ENCODE measurements at places on chromosomes 2 and 18.

GRCh38 chr2:160014227-160014626 lies 48.2 kb downstream of the PLA2R1 start:
- no peak for DNase-seq

- no peak for DNase-seq
Observed at GRCh38 chr18:36408606-36409005, 111.1 kb downstream of the FHOD3 start.

- DNase-seq: no peak
Observed at GRCh38 chr18:26059357-26059756, 31.1 kb downstream of the SS18 start.

DNA sequence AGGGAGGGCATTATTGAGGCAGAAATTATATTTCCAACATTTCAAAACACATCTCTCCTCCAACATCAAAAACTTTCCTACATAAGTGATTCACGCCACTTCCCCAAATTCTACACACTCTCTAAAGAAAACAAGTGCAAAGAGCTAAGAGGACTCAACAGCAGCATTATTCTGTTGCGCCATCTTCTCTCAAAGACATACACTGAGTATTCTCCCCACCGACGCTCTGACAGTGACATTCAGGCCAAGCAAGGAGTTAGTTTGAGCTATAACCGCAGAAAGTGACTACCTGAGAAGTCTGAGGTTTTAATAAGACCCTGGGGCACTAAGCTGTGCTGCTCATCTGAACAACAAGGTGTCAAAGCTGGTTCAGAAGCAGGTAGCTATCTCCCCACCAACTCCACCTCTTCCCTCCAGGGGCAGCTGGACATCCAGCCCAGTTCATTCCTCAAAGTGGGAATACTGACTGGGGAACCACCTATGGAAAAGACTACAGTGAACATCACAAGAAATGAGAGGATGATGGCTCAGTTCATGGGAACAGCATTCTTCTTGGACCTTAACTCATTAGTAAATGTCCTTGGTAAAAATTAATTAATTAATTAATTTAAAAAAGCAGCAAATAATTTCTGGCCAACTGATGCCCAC lies 309.5 kb upstream of the CCDC68 start:
- no peak for DNase-seq

DNA sequence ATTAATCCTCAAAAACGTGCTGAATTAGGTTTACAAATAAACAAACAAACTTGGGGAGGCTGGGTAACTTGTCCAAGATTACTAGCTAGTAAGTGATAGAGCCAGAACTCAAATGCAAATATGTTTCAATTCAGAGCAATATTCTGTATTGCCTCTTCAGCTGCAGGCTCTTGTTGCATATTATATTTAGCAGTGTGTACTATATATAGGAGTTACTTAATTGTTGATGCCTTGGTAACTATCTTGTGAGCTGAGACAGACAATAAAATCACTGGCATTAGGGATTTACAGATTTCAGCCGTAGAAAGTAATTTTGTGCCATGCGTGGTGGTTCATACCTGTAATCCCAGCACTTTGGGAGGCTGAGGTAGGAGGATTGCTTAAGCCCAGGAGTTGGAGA lies 10.2 kb upstream of the ANKRD12 start:
- no peak for DNase-seq

DNA sequence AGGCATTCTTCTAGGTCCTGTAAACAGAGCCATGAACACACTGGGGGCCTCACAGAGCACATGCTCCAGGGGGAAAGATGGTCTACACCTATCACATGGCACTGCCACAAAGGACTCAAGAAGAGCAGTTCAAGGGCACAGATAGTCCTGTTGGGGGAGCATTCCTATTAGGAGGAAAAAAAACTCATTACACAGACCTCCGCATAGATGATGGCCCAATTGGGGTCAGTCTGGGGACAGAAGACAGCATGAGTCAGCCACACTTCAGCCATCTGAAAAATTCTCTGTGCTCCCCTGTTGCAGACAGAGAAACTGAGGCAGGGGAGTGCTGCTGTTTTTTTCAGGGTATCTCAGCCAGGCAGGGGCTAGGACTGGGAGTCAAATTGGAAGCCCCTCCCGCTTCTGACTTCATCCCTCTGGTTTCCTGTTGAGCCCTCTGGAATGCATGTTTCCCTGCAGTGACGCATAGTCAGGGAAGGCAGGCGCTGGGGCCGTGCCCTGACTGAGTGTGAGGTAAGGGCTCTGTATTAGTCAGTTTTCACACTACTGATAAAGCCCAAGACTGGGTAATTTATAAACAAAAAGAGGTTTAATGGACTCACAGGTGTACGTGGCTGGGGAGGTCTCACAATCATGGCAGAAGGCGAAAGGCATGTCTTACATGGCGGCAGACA lies 67.9 kb downstream of the RHOB start:
- peak; percentile 57 for DNase-seq

GRCh38 chr2:8152392-8153257 lies 529.2 kb upstream of the ID2 start:
- no peak for DNase-seq

DNA sequence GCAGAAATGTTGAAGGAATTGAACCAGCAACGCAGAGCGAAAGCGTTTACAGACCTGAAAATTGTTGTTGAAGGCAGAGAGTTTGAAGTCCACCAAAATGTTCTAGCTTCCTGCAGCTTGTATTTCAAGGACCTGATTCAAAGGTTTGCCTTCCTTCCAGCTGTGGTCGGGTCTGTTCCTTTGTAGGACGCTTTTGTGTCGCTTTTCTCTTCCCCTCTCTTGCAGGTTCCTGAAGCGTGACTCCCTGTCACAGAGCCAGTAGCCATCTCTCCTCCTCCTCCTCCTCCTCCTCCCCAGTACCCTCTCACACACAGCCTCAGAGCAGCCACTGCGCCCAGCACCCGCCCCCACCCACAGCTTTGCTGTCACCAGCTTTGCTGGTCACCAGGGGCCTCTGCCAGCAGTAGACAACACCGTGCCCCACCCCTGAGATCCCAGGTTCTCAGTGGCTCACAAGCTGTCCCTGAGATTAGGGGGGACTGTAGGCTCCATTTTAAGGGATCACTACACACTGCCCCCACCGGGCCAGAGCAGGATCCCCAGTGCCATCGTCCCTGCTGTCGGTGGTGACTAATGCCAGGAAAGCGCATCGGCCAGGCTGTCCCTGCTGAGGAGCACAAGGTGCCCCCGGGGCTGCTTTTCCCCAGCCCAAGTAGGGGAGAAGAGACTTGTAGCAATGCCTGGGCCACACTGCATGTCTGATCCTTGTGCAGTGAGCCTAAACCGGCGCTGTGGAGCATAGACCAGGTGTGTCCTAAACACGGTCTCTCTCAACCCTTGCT lies 242.3 kb downstream of the ATAD2B start:
- DNase-seq: no peak

DNA sequence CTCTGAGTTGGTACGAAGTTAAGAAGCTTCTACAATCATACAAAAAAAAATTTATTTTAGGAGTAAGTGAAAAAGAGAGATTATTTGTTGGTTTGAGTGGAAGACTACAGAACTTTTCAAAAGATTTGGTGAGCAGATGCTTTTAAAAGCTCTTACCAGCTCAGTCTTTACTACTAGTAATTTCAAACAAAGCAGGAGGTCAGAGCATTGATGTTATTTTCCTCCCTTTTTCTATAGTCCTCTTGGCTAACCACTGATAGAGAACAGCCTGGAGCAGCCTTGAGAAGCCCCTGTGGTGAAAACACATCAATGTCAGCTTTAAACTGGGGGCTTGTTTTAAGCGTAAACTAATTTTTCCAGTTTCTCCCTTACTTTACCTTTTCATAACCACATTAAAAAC lies 559.3 kb upstream of the CDH2 start:
- DNase-seq: no peak

DNA sequence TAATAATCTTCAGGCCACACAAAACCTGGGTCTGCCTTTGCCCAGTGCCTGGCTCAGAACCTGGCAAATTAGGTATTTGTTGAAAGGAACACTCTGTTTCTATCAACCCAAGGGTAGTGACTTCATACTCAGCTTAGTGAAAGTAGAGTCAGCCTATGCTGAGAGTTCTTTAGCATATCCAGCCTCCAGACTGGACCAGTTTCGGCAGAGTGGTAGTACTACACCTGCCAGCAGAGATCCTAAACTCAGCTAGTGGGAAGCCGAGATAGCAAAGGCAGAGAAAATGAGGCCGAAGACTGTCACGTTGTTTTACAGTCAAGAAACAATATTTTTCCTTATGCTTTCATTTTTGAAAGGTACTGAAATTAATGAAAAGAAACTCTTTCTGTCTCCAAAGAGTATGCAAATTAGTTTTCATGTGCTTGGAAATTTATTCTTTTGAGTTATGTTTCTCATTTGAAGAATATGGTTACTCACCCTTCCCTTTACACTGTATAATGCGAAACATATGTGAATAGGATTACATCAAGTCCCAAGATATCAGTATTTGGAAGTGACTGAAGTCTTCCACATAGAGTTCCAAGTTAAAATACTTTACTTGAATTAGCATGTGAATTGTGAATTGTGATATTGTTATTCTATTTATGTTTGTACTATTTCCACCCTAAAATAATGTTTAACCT lies 52.2 kb upstream of the UGP2 start:
- DNase-seq: no peak

- no peak for DNase-seq
Observed at GRCh38 chr2:160390544-160391455, 102.8 kb downstream of the RBMS1 start.

DNA sequence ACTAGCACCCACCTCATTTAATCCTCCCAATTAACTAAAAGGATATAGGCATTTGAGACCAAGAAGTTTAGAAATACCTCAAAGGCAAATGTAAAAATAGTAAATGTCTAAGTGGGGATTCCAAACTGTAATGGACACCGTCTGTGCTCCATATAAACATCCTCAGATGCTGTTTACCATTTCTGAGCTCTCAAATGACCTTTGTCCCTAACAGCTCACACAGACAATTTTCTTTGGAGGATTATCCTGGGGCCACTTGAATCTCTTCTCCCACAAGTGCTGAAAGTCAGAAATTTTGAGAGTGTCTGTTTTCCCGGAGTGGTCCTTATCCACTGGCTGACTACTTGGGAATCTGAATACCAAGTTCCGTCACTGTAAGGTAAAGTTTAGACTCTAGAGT lies 1418.9 kb downstream of the LRP1B start:
- DNase-seq: no peak

GRCh38 chr2:140786585-140786984 lies 1344.2 kb downstream of the LRP1B start:
- no peak for DNase-seq

GRCh38 chr2:195202163-195202845 lies 454.7 kb upstream of the SLC39A10 start:
- DNase-seq: no peak

- DNase-seq: no peak
Observed at GRCh38 chr2:237440819-237441281, 26.9 kb upstream of the COL6A3 start.

DNA sequence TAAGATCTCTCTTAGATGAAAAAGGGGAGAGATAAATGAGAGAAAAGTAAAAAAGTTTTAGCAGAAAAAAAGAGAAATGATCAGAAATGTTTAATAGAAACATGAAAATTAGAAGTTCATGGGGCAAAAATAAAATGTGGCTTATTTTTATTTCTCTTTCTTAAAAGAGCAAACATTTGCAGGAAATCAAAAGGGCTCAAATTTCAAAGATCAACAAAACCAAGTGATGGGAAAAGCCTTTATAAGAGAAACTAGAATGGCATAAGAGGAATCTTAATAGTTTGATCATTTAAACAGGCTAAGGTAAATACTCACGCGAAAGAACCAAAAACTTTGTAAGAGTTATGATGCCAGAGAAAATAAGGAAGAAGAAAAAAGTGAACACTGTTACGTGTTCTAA lies 23.3 kb upstream of the DAW1 start:
- DNase-seq: no peak

DNA sequence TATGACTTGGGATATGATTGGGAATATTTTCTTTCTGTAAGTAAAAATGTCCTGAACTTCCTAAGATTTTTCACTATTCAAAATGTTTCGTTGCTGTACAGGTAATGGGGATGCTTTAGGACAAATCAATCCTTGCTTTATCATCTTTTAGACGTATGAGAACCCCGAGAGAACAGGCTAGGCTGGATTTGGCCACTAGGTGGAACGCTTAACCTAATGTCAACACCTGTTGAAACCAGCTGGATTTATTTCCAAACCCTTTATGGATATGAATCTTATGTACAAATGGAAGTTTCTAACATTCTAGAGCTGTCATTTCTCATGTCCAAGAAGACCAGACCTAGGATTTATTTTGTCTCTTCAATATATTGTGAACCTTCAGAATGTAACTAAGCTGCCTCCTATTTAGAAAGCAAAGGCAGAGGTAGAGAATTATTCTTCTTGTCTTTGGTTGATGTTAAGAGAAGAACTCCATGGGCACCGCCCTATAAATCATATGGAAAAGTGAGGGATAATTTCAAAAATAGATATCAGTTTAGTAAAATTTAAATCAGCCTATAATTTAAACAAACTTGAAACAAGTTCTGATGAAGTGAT lies 96.7 kb downstream of the PMAIP1 start:
- no peak for DNase-seq

GRCh38 chr18:61322265-61322873 lies 10.9 kb upstream of the CDH20 start:
- DNase-seq: no peak

GRCh38 chr2:139850254-139850890 lies 1070.2 kb upstream of the NXPH2 start:
- DNase-seq: no peak

DNA sequence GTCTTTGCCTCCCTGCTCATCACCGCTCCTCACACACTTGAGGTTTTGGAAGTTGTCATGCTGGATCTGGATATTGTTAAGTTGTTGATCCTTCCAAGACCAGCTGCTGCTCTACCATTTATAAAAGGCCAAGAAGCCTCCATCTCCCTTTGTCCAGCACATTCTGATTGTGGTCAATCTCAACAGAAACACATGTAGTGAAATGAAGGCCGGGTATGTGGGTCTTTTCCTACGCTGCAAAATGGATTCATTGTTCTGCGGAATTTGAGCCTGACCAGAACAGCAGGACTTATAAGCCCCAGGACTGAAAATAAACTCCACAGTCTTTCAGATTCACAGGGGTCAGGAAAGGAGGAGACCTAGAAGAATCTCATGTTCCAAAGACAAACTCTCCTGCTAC lies 238.4 kb downstream of the CMPK2 start:
- DNase-seq: no peak

- DNase-seq: no peak
Observed at GRCh38 chr2:112985090-112985489, 7.3 kb downstream of the IL36G start.

DNA sequence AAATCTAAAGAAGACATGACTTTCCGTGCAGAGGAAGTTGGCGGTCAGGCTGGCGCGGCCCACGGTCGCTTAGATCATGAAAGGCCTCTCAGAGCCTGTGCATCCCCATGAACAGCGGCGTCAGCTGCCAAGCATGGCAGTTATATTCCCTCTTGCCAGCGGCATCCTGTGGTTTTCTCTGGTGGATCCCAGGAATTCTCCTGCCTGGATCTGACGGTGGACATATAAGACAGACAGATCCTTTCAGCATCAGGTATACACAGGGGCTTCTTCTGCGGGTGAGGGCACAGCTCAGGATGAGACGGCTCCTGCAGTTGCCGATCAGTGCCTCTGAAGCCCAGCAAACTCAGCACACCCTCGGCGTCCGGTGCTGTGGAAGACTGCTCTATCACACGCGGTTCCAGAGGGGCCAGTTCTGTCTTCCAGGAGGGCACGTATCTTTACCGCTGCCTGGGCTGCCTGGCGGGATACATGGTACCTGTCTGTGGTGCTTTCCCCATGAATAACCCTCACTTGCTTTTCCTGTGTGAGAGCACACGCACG lies 157.8 kb downstream of the LDLRAD4 start:
- no peak for DNase-seq

- DNase-seq: no peak
Observed at GRCh38 chr2:173238385-173238784, 116.3 kb upstream of the CDCA7 start.

All from T1000 (cell line).